Stimulated activated CD8-positive, alpha-beta memory T cell treated with anti-CD3 and anti-CD28 coated beads, Interleukin-4, amount 100 ng/mL, for 4 hours (primary cell): ENCODE measurements at places on chromosomes 16 and 17.

- no peak for DNase-seq
These were observed 22.6 kb downstream of the SCNN1B start for GRCh38 chr16:23324727-23325126.

GRCh38 chr17:72761431-72761830 lies 331.1 kb downstream of the SLC39A11 start:
- no peak for DNase-seq

DNA sequence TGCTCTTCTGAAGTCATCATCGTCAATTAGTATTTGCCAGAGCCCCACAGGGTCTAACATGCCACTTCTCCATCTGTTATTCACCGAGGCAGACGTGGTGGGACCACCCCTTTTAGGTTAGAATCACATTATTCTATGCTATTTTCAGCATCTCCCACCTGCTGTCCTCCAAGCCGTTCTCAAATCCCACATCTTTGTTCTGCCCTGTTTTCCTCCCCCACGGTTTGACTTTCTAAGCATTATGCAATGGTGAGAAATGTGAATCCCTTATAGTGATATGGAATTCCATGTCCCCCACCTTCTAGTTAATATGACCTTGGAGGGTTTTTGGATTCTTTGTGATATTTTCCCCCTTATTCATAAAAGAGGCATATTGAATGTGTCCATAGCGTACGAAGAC lies 634.1 kb upstream of the RBFOX1 start:
- no peak for DNase-seq

DNA sequence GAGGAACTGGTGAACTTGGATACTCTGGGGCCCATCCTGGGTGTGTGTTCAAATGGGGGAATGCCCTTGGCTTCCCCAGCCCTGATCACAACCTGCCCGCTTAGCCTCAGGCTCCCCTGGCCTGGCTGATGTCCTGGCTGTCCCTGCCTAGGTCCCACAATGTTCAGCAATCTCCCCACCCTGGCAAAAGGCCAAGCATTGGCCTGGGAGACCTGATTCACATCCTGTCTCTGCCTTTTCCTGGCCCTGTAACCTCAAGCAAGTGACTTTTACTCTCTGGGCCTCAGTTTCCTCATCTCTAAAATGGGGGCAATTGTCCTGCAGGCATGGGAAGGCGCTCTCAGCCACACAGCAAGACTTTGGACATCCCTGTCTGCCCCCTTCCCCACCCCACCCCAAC lies 14.4 kb downstream of the CPNE2 start:
- DNase-seq: no peak

- DNase-seq: no peak
These were observed 25.0 kb downstream of the HOXB1 start for GRCh38 chr17:48505788-48506187.

DNA sequence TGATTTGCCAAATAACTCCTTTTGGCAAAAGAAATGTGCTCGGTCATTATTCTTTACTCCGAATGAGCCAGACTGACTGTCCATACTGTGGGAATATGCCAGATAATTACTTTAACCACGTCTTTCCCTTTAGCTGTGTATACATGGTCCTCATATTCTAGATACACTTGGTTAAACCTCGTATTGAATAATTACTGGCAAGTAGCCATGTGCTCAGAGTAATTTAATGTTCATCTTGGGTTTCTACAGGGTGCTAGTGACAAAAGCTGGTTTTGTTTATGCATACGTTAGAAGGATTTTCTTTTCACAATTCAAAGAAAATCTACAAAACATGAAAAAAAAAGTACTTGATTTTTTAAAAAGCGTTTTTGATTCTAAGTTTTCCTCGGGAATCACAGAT lies 540.3 kb downstream of the KCNJ2 start:
- DNase-seq: no peak

- DNase-seq: no peak
These were observed 466 bp downstream of the WDR90 start for GRCh38 chr16:649631-650030.

DNA sequence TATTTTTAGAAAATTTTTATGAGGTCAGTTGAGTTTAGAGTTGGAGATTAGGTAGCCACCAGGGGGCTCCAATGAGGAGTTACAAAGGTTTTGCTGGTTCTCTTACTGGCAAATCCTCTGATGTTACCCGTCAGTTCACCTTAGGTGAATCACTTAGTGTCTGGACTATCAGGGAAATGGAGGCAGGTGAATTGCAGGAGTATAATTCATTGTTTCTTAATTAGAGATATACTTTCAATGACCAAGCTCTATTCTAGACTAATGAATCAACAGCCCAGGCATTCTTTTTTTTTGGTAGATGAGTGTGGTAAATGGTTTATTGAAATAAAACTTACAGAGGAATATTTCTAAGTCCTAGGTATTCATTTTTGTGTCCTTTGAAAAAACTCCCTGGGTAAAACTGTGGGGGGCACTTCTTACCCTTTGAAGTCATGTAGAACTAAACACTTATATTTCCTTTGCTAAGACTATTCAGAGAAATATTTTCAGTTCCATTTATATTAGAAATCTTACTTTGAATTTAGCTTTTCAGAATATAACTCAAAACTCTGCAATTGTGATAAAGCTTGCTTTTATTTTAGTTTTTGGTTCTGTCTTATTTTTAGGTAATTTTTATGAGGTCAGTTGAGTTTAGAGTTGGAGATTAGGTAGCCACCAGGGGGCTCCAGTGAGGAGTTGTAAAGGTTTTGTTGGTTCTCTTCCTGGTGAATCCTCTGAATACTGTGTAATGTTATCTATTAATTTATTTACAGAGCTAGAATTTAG lies 17.7 kb downstream of the PSMD11 start:
- peak; percentile 24 for DNase-seq

- DNase-seq: no peak
These were observed 44.6 kb downstream of the SPOP start for GRCh38 chr17:49633250-49633649.

DNA sequence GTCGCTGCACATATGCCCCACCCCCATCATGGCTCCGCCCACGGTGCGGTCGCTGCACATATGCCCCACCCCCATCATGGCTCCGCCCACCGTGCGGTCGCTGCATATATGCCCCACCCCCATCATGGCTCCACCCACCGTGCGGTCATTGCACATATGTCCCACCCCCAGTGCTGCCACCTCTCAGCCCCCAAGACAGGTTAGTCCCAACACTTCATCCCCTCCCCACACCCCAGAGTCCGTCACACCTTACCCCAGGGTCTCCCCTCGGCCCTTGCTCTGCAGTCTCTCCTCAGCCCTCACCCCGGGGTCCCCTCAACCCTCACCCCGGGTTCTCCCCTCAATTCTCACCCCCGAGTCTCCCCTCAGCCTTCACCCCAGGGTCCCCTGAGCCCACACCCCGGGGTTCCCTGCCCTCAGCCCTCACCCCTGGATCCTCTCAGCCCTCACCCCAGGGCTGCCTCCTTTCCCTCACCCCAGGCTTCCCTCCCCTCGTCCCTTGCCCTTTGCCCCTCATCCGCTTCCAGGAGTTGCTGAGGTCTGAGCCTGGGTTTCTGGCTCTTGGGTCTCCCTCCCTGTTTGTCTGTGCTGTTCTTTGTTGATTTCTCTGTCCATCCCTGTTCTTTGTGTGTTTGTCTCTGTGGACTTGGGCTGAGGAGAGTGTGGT lies 25.6 kb downstream of the TPSG1 start:
- no peak for DNase-seq

GRCh38 chr17:66573078-66573477 lies 261.8 kb upstream of the CACNG5 start:
- DNase-seq: no peak

GRCh38 chr17:28141313-28141712 lies 98.8 kb downstream of the NLK start:
- DNase-seq: no peak

- no peak for DNase-seq
These were observed 48.0 kb downstream of the SMPD3 start for GRCh38 chr16:68400083-68400923.

DNA sequence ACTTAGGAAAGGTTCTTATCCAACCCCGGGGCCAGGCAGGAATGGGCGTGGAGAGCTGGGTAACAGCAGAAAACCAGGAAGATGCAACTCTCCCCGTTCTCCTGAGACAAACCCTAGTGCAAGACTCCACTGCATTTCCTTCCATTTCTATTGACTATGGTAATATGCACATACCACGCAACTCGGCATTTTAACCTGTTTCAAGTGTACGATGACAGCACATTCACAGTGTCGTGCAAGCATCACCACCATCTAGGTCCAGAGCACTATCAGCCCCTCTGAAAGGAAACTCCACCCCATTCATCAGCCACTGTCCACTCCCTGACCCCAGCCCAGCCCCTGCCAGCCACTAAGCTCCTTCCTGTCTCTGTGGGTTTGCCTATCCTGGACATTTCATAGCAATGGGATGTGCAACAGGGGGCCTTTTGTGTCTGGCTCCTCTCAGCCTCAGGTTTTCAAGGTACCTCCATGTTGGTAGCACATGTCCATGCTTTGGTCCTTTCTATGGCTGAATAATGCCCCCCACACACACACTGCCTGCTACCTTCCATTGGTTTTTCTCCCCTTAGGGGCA lies 441.9 kb downstream of the SOX9 start:
- no peak for DNase-seq

- DNase-seq: no peak
These were observed 10.8 kb upstream of the CBLN1 start for GRCh38 chr16:49292413-49292812.

GRCh38 chr16:29729116-29729521 lies 16.7 kb downstream of the C16orf54 start:
- no peak for DNase-seq

DNA sequence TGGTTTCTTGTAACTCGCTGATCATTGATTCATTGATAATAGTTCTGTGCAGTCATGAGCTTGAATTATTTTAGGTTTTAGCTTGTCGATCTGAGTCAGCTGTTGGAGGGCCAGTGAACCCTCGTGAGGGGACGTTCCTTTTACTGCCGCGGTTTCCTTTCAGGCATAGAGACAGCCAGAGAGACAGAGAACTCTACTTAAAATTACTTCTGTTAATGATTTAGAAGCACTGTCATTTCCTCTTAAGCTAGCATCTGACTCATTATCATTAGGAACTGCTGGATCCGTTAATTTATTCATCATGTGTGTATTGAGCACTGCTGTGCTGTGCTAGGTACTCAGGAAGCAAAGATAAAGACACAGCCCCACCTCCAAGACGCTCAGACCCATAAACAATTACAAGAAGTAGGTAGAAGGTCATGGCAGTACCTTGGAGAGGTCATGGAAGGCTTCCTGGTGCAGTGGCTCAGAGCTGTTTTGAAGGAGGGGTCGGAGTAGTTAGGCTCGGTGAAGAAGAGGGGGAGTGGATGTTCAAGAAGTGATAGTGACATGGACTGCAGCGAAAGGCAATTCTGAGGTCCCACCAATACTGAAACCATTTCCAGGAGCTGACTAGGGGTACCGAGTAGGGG lies 3.3 kb downstream of the PGS1 start:
- no peak for DNase-seq

- DNase-seq: no peak
These were observed 868.8 kb downstream of the CDH11 start for GRCh38 chr16:64253096-64253495.
